ENCODE measurements at places on chromosomes 5 and 9.

- no peak for DNase-seq
Measured at GRCh38 chr5:147902609-147903115, 3.7 kb downstream of the C5orf46 start.

GRCh38 chr9:118962426-118962825 lies 406.8 kb downstream of the BRINP1 start:
- no peak for DNase-seq

DNA sequence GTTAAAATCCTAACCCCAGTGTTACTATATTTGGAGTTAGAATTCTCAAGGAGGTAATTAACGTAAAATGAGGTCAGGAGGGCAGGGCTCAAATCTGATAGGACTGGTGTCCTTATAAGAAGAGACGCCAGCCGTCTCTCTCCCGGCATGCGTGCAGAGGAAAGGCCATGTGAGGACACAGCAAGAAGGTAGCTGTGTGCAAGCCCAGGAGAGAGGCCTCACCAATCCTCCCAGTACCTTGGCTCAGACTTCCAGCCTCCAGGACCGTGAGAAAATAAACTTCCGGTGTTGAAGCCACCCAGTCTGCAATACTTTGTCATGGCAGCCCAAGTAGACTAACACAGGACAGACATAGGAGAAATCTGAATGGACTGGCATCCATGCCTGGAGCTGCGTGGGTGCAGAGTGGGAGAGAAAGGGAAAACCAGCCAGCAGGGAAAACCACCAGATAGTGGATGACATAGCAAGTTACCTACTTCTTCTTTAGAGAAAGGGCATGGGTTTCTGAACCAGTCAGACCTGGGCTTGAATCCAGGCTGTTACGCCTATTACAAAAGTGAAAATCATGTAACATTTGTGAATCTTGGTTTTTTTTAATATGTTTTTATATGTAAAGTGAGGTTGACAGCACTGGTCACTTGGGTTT lies 89.2 kb downstream of the FSTL4 start:
- no peak for DNase-seq

DNA sequence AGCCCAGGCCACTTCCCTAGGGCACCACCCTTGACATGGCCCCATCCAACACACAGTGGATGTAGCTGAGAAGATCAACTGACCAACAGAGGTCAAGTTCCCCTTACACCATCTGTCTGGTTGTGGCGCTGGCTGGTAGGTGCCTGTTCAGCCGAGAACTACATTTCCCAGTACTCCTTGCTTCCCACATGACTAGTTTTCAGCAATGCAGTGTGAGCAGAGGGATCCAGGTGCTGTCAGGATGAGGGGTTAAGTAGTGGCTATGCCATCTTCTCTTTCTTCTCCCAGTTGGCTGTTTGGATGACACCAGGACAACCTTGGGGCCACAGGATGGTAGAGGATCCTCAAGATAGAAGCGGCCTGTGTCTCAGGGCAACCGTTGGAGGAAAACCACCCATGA lies 48.6 kb upstream of the SH3PXD2B start:
- DNase-seq, result no peak

GRCh38 chr9:3873818-3874217 lies 348.0 kb upstream of the RFX3 start:
- no peak for DNase-seq

- no peak for DNase-seq
Measured at GRCh38 chr5:21173036-21173435, 1185.0 kb upstream of the CDH18 start.

- DNase-seq, result no peak
Measured at GRCh38 chr9:131423171-131423581, 29.3 kb downstream of the PRRC2B start.

DNA sequence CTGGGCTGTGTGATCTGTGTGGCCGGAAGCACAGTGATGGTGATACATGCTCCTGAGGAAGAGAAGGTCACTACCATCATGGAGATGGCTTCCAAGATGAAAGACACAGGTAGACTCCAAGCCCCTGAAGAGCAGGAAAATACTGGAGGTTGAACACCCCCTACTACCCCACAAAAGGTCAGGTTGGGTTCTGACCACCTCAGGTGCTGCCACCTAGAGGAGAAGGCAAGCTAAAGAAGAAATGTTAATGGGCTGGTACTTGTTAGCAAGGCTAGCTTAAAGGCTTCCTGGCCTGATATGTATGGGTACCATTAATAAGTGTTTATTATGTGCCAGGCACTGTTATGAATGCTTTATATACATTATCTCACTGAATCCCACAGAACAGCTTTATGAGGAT lies 11.7 kb downstream of the NIPAL4 start:
- no peak for DNase-seq

- peak; percentile 26 for DNase-seq
Measured at GRCh38 chr9:84697509-84698114, 28.1 kb downstream of the NTRK2 start.
